ENCODE measurements at places on chromosomes 5 and 9.

DNA sequence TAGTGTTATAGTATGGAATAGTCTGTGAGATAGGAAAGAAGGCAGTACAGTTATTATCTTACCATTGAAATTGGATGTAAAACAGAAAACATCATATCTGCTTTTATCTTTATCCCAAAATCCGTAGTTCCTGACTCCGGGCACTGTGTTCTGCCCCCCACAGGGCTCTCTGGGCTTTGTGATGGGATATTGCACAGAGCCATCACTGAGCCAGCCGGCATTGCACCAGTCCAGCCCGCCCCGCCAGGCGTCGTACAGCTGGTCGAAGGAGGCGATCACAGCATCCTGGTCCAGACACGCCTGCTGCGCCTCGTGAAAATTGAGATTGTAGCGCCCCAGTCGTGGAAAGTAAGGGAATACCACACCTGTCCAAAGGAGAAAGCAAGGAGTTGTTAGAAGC, 76.4 kb downstream of the HAPLN1 start:
- no peak for DNase-seq

- no peak for DNase-seq
These were observed 17.1 kb upstream of the OLFM1 start for GRCh38 chr9:135070198-135070951.

GRCh38 chr5:78279194-78279593, 15.3 kb downstream of the AP3B1 start:
- no peak for DNase-seq

DNA sequence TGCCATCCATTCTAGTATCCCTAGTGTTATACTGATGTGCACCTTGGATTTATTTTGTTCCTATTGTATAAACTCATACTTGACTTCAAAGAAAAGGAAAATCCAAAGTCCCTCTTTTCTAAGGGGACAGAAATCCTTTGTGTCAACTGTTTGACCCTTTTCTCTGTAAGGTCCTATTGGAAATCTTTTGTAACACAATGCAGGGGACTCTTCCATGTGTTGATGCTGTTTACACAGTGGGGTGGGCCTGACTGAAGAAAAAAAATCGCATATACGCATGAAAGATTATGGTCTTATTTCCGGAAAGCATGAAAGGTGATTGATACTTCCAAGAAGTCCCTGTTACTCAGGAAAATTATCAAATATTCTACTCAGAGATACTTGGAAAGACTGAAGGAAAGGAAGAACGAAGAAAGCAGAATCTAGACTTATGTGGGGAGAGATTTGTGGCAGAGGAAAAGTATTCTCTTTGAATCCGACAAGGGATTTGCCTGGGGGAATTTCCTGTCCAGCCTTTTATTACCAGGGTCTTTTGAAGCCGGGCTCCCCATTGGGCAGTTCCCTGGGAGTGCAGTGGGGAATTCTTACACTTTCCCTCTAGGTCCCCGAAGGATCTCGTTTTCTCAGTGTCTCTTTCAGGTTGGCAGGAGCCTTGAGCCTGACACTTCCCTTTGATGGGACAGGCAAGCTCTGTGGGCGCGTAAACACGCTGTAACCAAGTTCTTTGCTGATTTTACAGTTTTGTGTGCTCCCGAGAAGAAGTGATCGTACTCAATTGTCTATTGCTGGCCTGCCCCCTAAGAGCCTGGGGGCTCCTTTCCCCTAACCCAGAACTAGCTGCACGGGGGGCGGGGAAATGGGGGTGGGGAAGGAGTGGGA, 779 bp upstream of the VCAN start:
- no peak for DNase-seq

DNA sequence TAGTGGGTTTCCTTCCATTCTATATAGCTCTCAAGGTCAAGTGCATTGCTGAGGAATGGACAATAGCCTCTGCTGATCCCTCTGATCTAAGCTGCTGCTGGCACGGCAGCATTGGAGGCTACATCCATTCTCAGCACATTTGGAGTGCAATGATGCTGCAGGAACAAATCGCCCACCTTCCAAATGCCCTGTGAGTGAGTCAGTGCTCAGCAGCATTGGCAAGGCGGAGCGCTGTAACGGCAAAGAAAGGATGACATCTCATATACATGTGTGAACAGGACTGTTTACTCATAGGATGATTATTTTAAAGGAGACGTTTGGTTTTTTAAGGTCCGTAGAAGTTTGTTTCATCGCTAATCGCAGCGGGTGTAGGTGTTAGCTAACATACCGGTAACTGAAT, 408.7 kb downstream of the ARHGEF28 start:
- no peak for DNase-seq

DNA sequence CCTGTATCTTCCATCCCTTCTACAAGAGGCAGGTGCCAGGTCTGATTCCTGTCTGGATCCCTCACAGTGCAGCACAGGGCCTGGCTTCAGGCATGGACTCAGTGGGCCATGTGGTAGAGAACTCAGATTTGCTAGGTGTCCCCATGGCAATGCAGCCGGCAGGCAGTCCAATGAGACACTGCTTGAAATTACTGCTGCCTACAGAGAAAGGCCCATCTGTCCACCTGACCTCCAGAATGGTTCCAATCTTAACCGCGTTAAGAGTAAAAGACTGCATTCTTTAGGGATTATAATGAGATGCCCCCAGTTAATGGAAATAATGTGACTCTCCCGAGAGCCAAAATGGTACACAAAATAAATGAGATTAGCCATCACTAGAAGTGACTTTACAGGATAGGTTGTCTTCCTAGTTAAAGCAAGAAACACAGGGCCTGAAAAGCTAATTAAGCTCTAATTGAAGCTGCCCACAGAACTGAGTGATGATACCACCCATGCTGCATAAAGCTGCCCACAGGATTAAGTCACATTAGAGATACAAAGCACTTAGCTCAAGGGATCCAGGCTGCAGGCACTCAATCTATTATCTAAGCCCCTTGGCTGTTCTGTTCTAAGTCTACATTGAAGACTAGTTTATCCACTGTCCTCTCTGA, 11.4 kb downstream of the FAM193B start:
- no peak for DNase-seq

GRCh38 chr5:55003432-55004065, 18.2 kb upstream of the ESM1 start:
- DNase-seq, result no peak

DNA sequence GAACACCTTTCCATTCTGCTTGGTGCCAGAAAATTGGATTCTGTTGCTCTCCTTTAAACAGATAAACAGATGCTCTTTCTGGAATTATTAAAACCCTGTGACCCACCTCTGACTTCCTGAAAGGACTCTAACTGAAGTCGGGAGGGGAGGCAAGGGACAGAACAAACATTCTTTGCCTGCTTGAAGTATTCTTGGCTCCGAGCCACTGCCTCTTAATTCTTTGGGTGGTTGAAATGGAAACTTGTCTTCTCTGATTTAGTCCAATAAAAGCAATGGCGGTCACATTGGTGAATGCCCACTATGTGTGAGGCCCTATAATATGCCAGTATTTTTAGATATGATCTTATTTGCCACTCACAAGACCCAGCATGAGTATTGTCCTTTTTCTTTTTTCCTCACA, 236.8 kb downstream of the SLIT3 start:
- no peak for DNase-seq

DNA sequence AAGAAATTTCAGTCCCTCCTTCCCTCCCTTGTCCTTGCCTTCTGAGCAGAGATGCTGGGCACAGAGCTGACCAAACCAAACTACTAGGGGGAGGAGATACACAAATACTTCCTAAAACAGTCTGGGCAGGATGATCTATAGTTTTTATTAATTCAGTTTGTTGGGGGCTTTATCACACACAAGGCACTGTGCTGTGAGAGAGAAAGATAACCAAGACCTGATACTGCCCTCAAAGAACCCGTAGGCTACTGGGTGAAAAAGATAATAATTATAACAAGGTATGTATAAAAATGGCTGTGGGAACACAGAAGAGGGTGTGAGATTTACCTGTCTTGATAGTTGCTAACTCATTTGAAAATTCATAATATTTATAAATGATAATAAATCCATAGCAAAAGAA, 354.7 kb downstream of the NDUFS4 start:
- DNase-seq, result no peak

DNA sequence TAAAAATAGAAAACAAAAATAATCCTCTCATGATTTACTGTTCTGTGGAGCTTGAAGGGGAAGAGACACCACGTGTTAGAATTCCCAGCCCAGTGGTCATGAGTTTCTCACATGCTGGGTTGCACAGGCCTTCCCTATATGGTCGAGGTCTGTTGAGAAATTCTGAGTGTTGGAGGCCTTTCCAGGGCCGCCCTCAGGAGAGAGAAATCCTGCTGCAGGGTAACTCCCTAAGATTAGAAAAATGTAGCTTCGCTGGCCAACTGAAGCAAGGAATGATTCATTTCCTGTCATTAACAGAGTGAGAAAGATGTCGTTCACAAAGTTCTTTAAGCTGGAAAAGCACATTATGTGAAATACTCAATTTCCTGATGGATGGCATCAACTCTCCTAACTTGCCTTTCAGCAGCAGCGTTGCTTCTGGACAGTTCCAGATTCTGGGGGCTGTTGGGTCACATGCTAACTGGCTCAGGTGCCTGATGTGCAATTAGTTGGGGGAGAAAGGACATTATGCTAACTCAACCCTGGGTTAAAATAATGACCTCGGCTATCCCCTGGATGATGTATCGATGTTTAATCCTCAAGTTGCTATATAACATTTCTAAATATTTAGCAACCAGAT, 104.8 kb upstream of the CD180 start:
- DNase-seq, result no peak

DNA sequence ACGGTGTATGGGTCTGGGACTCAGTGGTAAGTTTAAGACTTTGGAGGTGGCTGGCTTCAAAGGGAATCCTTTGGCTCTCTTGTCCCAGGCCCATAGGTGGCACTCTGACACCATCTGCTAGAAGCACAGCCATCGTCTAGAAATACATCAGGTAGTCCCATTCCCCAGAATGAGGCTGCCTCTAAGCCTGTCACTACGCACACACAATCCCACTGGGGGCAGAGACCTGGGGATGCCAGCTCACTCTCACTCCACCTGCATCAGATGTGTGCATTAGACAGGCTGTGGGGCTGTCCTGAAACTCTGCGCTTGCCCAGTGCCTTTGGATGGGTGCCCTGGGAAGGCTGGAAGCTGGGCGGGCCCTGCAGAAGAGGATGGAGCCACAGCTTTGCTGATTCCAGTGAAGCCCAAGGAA, 127.5 kb upstream of the PANK3 start:
- DNase-seq, result no peak

DNA sequence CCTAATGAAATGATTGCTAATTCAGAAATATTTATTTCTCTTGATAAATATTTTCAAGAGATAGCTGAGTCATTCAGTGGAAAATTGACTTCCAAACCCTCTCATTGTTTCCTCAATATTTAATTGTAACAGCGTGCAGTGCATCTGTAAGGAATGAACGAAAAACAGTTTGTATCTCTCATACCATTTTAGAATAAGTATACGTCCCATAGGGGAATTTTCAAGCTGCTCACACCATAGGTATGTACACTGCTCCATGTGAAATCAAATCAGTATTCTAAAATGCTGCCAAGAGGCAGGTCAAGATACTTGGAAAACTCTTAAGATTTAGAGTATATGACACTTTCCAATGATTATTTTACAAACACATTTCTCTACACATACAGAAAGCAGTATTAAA, 202.2 kb downstream of the ARL15 start:
- DNase-seq, result no peak

- DNase-seq, result no peak
These were observed 69.4 kb downstream of the IQGAP2 start for GRCh38 chr5:76472335-76473008.

DNA sequence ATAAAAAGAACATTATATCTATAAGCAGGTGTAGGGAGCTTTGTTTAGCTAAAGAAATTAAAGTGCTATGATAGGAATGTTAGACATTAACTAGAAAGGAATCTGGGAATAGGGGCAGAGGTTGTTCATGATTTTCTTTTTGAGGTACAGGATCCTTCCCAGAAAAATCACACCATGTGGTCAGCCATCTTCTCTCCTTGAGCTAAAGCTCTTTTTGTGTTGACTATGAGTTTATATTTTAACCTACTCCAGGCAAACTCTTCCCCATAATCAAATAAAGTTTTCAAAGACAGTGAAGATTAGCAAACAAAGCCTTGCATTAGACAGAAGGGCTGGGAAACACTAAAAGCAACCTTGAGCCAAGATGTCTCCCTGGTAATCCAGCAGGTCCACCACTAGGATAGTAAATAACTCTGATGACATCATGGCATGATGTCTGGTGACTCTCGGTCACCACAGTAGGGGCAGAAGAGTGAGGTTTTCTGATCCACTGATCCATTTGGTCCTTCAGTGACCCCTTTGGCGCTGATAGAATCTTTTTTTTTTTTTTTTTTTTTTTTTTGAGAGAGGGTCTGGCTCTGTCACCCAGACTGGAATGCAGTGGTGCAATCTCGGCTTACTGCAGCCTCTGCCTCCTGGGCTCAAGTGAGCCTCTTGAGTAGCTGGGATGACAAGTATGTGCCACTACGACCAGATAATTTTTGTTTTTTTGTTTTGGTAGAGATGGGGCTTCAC, 30.6 kb upstream of the IL6ST start:
- DNase-seq, result no peak

GRCh38 chr9:127521919-127522304, 70.6 kb downstream of the LRSAM1 start:
- no peak for DNase-seq

DNA sequence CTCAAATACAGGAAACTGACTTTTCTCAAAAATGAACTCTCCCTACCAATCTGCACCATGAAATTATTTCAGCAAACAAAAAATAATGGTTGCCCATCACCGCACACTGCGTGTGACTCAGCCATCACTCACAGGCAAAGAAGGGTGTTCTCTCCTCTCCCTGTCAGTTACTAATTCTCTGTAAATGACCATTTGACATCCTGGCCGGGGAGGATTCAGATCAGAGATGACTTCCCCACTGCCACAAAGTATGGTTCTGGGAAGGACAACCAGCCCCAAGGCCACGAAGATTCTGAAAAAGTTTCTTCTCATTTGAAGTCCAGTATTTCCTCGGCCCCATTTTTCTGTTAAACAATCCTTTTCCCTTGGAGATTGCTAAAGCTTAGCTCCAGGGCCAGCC, 199.4 kb downstream of the AUH start:
- no peak for DNase-seq
